Right cardiac atrium (tissue), 5 donors: ENCODE measurements at places on chromosomes 5 and 9. TPM values are rescaled to one million over a fixed set of nuclear protein-coding genes. Genes with fewer than 3 reads are reported as not detected.

- no peak for DNase-seq
Observed at GRCh38 chr5:56147106-56147505, 86.0 kb downstream of the ANKRD55 start.

GRCh38 chr5:175842506-175842905 lies 28.9 kb upstream of the CPLX2 start:
- DNase-seq: no peak

SLC1A3 gene
- total RNA-seq: 31.1 TPM

DNA sequence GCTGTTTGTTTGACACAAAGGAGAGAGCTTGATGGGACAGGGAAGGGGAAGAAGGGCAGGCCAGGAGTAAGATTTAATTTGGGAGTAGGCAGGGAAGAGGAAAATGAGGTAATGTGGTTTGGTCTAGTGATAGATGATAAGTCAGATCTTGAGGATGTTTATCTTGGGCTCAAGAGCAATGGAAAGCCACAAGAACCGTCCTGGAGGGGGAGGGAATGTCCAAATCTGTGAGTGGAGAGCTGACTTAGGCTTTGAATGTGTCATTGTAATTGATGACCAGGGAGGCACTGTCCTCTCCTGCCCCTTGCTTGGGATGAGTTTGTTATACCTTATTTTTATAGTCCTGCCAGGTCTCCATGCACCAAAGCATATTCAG lies 37.5 kb downstream of the MAMDC2 start:
- no peak for DNase-seq
